GM12892 (cell line): ENCODE measurements at places on chromosomes 4 and X.
A peak's percentile ranks its signal among the peaks of the same experiment; 100 is the strongest.

GRCh38 chrX:149040873-149041535, 464.1 kb downstream of the IDS start:
- no peak for DNase-seq

DNA sequence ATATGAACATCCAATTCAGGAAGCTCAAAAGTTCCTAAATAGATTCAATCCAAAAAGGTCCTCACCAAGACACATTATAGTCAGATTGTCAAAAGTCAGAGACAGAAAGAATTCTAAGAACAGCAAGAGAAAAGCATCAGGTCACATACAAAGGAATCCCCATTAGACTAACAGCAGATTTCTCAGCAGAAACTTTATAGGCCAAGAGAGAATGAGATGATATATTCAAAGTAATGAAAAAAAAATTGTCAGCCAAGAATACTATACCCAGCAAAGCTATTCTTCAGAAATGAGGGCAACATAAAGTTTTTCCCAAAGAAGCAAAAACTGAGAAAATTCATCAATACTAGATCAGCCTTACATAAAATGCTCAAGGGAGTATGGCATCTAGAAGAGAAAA, 106.6 kb upstream of the SH3RF1 start:
- no peak for DNase-seq

DNA sequence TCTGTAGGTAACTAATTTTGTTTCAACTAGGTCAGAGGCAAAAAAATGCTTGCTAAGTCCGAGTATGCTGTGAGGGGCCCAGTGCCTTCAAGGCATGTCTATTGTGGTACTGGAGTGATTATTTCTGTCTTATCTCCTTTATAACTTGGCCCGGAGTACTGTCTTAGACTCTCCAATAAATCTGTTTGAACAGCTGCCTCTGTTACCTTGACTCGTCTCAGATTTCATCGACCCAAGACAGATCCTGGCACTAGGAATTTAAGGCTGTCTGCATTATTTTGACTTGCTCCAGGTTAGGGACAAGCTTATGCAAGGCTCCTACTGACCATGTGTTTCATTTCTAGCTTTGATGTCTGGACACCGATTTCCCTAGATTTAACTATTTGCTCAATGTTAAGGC, 41.1 kb upstream of the NKAP start:
- no peak for DNase-seq

- no peak for DNase-seq
These were observed 35.7 kb downstream of the ACE2 start for GRCh38 chrX:15564981-15565579.

- no peak for DNase-seq
These were observed 102.5 kb upstream of the ANXA10 start for GRCh38 chr4:167989815-167990214.

- DNase-seq, result no peak
These were observed 32.0 kb upstream of the FGF16 start for GRCh38 chrX:77415161-77415560.

DNA sequence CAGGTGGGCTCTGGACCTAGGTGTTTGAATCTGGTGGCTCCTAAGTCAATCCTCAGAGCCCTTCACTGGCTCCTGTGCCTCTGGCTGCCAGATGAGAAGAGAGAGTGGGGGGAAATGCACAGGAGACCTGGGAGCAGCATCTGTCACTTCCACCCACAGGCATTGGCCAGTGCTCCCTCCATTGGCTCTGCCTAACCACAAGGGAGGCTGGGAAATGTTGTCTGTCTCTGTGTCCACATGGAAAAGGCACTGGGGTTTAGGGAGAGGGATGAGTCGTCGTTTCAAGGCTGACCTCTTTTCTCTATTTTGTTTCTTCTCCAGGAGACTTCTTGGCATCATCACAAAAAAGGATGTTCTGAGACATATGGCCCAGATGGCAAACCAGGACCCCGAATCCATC, 76.4 kb downstream of the CLCN4 start:
- no peak for DNase-seq

DNA sequence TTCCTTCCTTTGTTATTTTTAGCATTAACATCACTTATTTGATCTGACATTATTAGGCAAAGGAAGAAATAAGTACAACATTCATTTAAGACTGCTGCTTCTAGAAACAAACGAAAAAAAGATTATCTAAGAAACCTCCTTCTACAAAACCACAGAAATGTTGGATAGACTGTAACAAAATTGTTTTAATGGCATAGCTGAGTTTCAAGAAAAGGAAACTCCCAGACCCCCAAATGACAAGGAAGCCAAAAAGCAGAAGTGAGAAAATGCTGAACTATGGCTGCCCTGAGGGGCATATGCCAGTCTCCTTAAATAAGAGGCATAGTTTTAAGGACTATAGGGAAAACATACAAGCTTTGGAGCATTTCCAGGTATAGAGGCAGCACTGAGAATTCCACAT, 1431.6 kb upstream of the TENM3 start:
- no peak for DNase-seq

GRCh38 chrX:77743720-77744119, 42.3 kb downstream of the ATRX start:
- no peak for DNase-seq

GRCh38 chrX:23838953-23839352, 56.0 kb downstream of the SAT1 start:
- no peak for DNase-seq

DNA sequence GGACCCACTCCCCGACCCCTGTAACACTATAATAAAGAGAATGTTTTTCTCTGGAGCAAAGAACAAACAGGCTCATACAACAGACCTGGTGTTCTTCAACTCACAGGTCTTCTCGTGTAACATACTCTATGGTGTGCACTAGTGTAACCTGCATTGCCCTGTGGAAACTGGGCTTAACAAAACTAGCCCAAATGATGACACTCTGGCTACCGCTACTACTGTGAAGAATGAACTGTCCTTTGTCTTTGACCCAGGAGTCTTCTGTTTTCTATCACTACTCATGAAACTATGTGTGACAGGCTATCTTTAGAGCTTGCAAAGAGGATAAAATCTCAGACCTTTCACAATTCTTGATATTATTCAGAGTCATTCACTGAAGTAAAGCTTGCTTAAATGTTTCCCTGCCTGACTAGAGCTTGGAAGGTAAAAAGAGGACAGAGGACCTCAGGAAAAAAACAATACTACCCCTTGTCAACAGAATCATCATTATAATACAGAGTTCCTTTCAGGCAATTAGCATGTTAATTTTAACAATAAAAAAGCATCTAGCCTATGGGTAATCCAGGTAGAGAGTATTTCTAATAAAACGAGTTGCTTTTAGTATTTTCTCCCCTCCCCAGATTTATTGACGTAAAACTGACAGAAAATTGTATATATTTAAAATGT, 59.2 kb downstream of the FSTL5 start:
- no peak for DNase-seq

- no peak for DNase-seq
These were observed 71.7 kb upstream of the BMPR1B start for GRCh38 chr4:94686086-94686485.

DNA sequence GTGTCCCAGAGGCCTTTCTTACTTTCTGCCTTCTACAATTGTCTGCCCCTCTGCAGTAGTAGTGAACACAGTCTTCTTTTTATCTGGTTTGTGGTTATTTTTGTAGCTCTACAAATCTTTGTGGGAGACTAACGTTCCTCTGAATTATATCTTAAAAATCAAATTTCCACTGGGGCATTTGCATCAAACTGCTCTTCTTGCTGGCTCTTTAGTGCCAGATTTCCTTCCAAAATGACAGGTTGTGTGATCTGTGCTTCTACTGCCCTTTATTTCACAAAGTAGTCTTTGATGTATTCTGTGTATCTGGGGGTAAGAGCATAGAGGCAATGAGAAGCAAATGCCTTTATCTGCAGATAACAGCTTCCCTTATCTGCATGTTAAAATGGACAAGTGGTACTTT, 34.5 kb downstream of the TSPAN7 start:
- DNase-seq, result no peak

- DNase-seq, result no peak
These were observed 19.1 kb upstream of the MSX1 start for GRCh38 chr4:4840351-4840750.

DNA sequence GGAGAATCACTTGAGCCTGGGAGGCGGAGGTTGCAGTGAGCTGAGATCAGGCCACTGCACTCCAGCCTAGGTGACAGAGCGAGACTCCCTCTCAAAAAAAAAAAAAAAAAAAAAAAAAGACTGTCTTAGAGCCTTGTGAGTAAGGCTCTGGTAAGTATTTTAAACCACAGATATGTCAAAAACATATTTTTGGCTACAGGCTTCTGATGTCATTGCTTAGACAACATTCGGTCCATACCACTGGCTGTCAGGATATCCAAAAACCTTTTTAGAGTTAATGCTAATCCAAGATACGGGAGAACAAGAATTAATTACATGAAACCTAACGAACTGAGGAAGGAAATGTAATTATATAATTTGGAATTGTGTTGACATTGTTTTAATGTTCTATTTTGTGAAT, 999.5 kb upstream of the PABPC4L start:
- no peak for DNase-seq

DNA sequence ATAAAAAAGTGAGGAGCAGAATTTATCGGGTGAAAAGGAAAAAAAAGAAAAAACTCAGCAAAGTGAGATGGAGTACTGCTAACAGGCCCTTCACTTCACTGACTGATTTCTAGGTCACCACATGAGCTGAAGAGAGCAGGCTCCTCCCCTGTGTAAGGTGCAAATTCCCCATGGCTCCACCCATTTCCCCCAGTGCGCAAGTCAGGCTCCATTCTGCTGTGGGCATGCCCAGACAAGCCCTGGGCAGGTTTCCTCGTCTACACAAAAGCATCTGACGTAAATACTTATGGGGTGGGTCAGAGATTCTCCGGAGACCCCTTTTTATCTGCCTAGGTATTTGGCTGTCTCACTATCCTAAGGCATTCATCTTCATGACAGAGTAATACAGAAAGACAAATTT, 157.9 kb downstream of the MAGEB5 start:
- no peak for DNase-seq

- no peak for DNase-seq
These were observed 1153.0 kb downstream of the C4orf33 start for GRCh38 chr4:130249002-130249401.

DNA sequence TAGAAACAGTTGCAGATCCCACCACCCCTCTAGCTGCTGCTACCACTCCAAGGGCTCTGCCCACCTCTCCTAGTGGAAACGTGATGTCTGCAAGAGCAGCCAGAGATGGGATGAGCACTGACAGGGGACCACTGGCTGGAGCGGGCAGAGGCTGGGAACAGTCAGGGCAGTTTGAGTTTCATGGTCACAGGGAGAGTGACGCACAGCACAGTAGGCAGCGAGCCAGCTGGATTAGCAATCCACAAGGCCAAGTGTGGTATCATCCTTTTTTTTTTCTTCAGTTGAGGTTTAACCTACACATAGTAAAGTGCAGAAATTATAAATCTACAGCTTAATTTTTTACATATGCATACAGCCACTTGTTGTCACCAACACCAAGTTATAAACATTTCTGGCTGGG, 6.4 kb upstream of the SCML2 start:
- no peak for DNase-seq

- DNase-seq, result peak; percentile 5
These were observed 569 bp downstream of the RPS3A start for GRCh38 chr4:151099976-151100417.

DNA sequence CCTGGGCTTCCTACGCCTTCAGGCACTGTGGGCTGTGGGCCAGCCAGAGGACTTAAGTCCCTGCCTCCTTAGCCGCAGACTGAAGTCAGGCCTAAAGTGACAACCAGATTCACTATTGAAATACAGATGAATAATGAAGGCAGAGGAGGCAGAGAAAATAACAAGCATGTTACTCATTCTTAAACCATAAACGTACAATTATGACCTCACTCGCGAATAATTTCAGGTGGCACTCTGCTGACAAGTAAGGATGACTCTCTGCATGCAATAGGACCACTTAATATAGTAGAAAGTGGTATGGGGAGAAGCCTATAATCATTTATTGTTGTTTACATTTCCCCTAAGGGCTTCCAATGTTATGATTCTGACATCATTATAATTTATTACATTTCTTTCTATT, 409.2 kb upstream of the FGF13 start:
- DNase-seq, result no peak

DNA sequence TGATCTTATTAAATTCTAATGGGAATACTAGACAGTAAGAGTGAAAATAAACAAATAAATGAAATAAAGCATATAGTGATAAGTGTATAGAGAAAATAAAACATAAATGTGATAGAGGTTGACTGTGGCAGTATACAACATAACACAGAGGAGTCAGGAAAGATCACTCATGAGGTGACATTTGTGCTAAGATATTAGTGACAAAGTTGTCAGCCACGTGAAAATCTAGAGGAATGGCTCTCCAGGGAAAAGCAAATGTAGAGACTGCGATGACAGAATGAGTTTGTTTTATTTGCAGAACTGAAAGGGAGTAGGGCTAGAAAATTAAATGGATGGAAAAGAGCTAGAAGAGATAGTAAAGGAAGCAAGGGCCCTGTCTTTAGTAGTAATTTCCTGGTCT, 72.8 kb upstream of the GABRA2 start:
- DNase-seq, result no peak

DNA sequence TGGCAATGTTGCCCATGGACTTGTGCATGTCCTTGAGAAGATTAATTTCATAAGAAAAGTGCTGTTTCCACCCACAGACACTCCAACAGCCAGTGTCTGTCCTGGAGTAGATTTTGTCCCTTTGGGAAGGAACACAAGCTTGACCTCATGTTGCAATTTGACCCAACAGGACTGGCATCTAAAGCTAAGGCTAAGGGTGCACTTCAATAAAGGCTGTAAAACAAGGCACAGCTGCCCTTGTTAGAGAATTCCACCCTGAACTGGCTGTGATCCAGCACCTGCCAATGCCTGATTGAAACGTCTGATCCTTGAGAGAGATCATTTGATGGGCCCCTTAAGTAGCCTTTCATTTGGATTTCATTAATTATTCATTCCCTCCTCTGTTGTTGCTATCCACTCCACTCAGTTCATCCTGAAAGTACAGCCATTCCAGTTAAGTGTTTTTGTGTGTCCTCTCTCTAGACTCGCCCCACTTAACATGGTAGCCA, 56.2 kb downstream of the CD99L2 start:
- no peak for DNase-seq

GRCh38 chr4:54390670-54391069, 161.6 kb downstream of the PDGFRA start:
- DNase-seq, result no peak

DNA sequence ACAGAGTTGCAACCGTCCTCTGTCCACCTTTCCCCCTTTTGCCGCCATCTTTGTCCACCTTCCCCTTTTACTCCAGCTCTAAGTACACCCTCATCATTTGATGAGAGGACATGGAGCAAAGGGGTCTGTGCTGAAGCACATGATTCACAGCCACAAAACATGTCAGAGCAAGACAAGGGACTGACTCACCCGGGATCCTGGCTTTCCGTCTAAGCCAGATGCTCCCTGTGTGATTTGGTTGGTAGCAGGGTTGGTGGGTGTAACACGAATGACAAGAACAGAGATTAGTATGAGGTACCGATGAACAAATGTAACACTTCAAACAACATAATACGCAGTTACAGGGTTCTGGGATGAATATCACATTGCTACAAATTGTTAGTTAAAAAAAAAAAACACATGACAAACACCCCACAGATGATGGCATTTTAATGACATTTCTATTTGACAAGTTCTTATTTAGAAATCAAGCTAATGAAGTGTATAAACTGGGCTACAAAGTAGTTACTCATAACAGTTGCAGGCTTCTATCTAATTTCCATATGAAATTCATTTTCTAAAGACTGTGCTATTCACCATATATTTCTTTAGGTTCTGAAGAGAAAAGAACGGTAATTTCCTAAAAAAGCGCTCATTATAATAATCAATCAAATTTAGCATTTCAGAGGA, 71.4 kb upstream of the ETNPPL start:
- DNase-seq, result no peak

- no peak for DNase-seq
These were observed 3.4 kb downstream of the RAB33B start for GRCh38 chr4:139457318-139457717.
